ENCODE measurements at places on chromosomes 6 and 20. TPM values are rescaled to one million over a fixed set of nuclear protein-coding genes. Genes with fewer than 3 reads are reported as not detected.
A peak's percentile ranks its signal among the peaks of the same experiment; 100 is the strongest.

The HLA-DRA gene
- total RNA-seq, result 0.45 TPM

The JPH2 gene
- total RNA-seq, result under 0.01 TPM

GRCh38 chr20:9831032-9831431 is 7.8 kb downstream of the PAK5 start:
- DNase-seq, result no peak

DNA sequence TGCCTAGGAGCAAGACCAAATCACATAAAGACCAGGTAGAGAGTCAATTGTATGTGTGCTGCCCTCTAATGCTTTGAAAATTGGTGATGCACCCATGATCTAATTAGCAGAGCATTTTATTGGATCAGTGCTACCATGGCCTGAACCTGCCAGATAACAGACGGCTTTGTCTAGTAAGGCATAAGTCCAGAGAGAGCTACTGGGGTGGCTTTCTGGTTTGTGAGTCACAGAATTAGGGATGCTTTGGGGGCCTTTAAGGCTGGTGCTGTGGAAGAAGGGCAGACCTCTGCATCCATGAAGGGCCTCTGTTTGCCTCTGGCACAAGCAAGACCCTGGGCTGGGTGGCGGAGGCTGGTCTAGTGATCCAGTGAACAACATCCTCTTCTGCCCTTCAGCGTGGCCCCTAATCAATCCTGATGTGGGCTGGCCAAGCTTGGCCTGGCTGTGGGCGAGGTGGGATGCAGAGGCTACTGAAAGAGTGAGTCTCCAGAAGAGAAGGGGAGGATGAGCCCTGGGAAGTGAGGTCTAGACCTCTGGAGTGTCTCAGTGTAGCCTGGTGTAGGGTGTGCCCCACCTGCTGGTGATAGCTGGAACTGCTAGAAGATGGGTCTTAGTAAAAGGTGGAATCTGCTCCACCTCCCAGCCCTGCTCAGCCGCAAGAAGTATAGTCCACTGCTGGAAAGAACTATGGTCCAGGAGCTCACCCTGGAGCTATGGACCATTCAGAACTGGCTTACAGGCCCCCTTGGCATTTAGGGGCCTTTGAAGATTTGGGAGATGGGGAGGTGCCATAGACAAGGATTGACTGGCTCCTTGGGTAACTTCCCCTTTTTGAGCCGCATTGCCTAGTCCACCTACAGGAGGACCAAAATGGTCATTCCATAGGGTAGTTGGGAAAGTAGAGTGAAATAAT is 36.7 kb upstream of the AAR2 start:
- DNase-seq, result peak; percentile 83

- peak; percentile 28 for DNase-seq
Measured at GRCh38 chr6:95203153-95203754, 374.1 kb upstream of the MANEA start.

DNA sequence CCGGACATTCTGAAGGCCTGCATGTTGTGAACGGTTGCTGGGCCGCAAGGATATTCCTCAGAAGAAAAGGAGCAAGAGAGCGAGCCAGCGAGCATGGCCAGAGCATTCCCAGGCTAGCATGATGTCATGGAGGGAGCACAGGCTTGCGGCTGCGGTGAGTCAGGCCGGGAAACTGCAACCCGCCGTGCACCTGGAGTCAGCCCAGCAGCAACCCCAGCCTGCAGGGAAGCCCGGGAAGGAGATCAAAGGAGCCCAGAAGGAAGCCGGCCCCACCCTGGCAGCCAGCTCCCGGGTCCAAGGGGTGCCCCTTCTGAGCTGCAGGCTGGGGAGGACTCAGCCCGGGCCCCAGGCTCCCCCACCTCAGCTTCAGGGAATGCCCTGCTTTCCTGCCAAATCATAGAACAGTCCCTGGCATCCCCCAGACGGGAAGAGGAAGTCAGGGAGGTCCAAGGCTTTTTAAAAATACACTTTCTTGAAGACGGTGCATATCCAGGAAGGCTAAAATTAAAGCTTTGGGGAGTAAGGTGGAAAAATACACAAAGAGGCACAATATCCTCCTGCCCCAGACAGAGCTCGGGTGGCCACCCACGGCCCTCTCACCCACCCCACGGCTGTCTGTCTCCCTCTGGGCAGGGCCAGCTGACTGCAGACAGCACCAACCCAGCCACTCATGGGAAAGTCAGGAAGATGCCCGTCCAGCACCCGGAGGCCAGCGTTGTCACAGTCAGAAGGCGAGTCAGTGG is 53.7 kb downstream of the BMP7 start:
- DNase-seq, result peak; percentile 72

DNA sequence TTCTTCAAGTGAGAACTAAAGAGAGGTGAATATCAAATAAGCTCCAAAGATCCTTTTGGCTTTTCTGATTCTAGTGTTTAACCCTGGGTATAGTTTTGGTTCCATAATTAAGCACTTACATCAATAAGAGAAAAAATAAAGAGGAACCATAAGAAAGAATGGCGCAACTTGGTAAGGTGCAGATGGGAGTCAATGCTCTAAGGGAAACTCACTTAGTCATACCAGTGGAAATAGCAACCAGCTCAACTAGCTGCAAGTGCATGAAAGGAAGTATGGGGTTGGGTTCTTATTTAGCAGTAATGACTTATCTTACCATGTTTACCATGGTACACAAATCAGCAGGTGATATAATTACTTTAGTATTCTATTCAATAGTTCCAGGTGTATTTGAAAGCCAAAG is 296.5 kb upstream of the RUNX2 start:
- DNase-seq, result no peak
